ENCODE measurements at places on chromosomes 11 and 22.

DNA sequence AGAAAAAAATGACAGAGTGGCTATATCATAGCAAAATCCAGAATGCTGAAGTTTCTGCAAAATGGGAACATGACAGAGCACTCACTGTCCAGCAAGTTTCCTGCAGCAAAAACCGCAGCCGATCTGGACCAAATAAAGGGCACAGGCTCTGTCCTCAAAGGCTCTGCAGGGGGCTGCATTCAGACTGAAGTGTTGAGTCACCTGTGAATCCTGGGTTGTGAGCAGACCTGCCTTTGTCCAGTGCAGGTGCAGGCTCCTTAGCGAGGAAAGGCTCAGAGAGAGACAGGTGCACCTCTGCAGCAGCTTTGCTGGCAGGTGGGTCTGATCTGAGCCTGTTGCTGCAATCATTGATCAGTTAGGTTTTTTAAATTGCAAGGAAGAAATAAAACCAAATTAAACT is 29.3 kb upstream of the NFAM1 start:
- no peak for DNase-seq

- DNase-seq, result no peak
Measured at GRCh38 chr11:70135625-70136059, 57.5 kb downstream of the ANO1 start.

GRCh38 chr11:133840479-133840941 is 4.8 kb downstream of the SPATA19 start:
- DNase-seq, result no peak

DNA sequence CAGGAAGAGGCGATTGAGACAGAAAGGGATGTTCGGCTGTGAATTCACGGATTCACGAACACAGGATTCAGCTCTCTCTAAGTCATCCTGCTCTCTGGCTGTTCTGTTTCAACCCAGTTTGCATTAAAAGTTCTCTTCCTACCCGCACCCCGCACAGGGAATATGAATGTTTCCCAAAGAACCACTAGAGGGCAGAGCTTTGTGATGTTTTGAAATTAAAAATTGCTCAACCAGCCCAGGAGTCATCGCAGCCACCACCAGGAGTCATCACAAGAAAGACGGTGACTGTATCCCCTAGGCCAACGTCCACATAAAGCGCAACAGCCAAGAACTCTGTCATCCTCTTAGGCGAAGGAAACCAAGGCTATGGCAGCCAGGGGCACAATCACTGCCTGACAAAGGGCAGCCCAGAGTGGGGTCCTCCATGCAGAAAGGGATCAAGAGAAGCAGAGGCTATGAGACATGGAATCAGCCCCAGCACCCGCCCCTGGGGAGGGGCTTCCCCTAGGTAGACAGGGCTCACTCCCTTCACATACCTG is 122.4 kb downstream of the WT1 start:
- DNase-seq, result no peak

GRCh38 chr11:126754591-126755426 is 245.8 kb downstream of the KIRREL3 start:
- DNase-seq, result no peak

- DNase-seq, result no peak
Measured at GRCh38 chr22:29701155-29701999, 18.4 kb upstream of the CABP7 start.

GRCh38 chr11:11786234-11786633 is 55.5 kb upstream of the USP47 start:
- no peak for DNase-seq

- no peak for DNase-seq
Measured at GRCh38 chr11:1531449-1532013, 40.5 kb downstream of the DUSP8 start.

DNA sequence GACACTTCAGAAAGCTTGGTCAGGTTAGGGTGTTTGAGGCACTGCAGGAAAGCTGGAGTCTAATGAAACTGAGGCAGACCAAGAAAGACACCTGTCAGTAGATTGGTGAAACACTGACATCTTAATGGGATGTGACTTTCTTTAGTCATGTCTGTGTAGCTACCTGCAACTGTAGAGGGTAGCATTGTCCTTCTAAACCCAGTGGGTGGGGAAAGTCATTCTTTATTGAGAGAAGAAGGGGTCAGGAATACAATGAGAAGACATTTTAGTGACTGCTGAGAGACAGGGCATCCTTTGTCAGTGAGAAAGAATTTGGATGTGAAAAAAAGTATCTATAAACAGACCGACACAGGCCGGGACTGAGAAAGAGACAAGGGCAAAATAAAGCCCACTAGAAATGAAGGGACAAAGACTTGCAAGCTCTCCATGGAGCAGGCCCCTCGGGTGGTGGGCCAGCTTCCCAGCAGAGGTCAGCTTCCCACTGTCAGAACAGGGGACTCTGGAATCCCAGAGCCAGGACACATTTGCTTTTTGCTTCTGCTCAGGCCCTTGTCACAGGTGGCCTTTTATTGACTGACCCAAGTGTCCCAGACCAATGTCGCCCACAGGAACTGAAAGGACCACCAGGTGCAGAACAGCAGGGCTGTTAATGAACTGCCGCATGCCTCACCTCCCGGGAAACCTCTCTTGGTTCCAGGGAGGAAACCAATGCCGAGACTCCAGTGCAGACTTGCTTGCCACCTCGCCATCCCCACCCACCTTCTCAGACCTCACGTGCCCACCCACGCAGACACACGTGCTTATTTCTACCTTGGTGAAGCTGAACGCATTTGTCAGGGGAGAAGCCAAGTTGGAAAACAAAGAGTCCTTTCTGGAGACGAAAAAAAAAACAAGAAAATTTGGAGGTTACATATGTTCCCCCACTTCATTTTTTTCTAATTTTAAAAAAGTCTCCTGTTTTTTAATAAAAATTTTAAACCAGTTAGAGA is 212.8 kb downstream of the TENM4 start:
- DNase-seq, result no peak

- DNase-seq, result no peak
Measured at GRCh38 chr11:8080674-8081590, at the start of gene TUB. TUB (plus strand) TSS chr11:8081211; CDS start chr11:8081511, 300 bp downstream.

DNA sequence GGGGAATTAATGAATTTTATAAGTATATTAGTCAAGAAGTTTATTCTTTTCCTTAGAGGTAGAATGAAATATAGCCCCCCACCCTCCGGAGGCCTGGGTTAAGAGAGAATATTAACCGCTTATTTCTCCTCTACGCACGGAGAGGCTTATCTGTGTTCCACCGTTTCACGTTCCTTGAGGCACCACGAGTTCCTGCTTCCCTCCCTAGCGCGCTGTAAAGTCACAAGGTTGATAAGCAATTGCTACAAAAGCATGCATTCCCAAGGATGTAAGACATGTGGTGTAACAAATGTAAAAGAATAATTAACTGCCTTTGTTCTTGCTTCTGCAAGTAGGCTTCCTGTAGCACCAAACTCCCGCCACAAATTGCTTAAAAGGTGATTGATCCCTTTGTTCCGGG is 1.5 kb upstream of the ANKRD42 start:
- no peak for DNase-seq

- DNase-seq, result no peak
Measured at GRCh38 chr11:70812472-70812871, 414.1 kb downstream of the CTTN start.

DNA sequence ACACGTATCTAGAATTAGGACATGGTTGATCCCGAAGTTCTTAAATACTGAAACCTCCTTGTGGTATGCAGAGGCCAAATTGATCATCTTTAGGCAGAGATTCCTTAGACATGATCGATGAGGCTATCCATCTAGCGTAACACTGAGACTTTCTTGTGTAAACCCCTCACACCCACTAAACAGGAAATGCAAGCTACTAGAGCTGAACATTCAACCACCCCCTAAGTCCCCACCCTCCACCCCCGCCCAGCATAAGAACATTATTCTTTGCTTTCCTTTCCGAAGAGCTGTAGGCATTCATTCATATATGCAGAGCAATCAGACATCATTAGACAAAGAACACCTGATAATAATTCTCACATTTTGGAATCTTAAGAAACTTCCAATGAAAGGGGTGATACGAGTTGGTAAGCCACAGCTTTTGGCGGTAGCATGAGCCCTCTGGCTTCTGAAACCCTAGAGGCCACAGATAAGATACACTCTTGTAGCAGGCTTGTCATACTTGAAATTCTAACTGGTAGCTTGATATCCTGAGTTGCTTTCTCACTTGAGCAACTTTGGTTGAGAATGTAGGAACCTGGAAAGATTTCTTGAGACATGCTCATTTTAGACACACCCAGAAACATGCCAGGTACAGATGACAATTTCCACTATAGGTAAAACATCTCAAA is 42.2 kb downstream of the FLI1 start:
- DNase-seq, result no peak

DNA sequence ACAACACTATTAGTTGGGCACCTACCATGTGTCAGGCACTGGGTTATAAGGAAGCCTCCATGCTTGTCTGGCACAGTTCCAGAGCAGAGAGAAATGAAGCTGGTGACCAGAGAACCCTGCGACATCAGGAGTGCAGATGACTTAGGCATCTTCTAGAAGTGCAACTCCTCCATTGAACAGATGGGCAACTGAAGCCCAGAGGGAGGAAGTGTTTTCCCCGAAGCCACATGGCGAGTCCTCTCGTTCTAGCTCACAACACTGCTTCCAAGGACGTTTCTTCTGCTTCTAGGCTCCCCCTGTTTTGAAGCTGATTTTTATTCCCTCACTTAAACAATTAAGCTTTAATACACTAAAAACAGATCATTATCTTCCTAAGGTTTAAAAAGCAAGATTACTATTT is 109.8 kb upstream of the SYT13 start:
- no peak for DNase-seq

DNA sequence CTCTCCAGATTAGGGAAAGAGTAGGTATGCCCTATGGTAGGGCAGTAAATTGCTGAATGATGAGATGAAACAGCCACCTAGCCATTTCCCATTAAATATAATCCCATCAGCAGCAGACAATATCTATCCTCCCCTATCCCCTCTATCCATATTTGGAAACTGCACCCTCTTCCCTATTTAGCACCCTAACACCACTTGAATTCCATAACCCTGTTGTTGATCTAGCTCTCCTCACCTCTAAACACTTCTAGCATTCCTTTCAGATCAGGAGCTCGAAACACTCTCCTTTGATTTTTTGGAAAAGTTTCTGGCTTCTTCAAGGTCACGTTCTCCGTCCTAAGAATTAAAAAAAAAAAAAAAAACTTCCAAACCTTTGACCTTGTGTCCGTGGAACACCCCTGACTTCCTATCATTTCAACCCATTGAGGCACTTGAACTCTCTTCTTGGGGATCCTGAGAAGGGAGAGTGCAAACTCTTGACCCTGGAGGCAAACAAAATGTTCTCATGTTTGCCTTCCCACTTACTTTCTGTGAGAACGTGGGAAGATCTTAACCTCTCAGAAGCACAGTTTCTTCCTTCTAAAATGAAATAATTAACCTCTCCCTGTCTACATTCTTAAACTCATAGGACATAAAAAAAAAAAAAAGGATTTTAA is 19.0 kb downstream of the TRIM5 start:
- DNase-seq, result no peak

GRCh38 chr11:6354651-6355485 is 34.6 kb upstream of the CAVIN3 start:
- DNase-seq, result no peak

DNA sequence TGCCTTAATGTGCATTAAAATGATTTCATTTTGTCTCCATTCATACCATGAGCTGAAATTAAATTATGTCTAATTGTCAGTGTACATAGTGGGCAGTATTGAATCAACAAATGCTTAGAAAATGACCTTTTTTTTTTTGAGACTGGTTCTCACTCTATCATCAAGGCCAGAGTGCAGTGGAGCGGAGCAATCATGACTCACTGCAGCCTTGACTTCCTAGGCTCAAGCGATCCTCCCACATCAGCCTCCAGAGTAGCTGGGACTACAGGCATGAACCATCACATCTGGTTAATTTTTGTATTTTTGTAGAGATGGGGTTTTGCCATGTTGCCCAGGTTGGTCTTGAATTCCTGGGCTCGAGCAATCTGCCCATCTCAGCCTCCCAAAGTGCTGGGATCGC is 117.0 kb upstream of the BLID start:
- DNase-seq, result no peak

DNA sequence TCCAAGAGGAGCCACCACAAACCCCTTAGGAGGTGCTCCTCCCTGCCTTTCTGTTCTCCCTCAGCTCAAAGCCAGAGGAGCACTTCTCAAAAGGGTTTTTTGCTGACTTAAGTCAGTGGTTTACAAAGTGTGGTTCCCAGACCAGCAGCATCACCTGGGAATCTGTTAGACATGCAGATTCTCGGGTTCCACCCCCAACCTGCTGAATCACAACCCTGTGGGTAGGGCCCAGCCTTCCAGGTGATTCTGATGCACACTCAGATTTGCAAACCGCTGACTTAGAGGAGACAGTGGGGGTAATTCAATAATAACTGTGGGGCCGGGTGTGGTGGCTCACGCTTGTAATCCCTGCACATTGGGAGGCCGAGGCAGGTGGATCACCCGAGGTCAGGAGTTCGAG is 22.8 kb downstream of the CREB3L1 start:
- DNase-seq, result no peak

- no peak for DNase-seq
Measured at GRCh38 chr11:69395287-69395686, 86.2 kb upstream of the LINC01488 start.

GRCh38 chr11:61129639-61130523 is 27.6 kb downstream of the CD5 start:
- peak; percentile 78 for DNase-seq

GRCh38 chr22:31281733-31282132 is 10.6 kb downstream of the PIK3IP1 start:
- no peak for DNase-seq

DNA sequence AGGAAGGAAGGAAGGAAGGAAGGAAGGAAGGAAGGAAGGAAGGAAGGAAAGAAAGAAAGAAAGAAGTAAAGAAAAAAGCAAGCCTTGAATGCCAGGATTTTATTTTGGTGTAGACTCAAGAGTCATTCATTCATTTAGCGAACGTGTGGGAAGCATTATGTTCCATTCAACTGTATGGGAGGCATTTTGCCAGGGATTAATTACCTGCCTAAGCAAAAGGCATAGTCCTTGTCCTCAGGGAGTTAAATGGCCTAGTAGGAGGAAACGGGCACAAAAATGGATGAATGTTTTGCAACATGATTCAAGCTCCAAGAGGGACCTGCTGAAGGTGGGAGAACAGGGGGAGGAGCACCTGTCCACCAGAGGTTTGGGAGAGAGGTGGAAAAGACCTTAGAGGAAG is 16.2 kb upstream of the ZNRF3 start:
- no peak for DNase-seq

DNA sequence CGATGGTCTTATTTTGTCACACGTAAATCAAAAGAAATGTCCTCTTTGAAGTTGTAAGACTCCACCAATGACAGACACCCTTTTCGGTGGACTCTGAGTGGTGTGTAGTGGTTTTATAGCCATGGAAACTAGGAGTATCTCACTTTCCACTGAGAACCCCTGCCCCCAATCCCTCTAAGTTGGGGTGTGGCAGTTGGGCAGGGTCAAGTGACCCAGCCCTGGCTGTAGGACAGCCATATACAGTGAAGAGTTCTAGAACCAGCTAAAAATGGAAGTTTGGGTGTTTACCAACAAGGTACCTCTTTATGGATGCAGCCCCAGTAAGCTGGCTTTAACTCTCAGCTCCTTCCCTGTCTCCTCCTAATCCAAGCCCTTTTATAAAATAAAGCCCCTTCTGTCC is 5.2 kb downstream of the C22orf31 start:
- DNase-seq, result no peak

- DNase-seq, result no peak
Measured at GRCh38 chr11:87076260-87076783, 38.6 kb downstream of the TMEM135 start.

GRCh38 chr11:86957976-86958646 is 2.9 kb upstream of the FZD4 start:
- no peak for DNase-seq

- DNase-seq, result no peak
Measured at GRCh38 chr11:9049959-9050358, 41.4 kb downstream of the SCUBE2 start.

Data from fibroblast of the conjunctiva (primary cell).